ENCODE measurements at places on chromosomes 13 and 19.

DNA sequence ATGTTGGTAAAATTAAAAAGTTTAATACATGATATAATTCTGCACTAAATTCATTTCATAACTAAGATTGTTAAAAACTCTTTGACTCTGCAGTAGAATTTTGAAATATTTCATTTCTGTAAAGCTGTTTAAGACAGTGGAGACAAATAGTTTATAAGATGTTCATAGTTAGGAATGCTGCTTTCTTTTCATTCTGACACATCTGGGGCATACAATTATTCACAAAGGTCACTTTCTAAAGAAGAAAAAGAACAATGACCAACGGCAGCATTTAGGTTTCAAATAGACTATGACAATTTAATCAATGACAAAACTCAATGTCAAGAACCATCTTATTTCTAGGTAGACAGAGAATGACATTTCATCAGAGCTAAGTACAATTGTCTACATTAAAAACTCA is 1422.1 kb downstream of the PCDH9 start:
- DNase-seq = peak; percentile 13

GRCh38 chr19:16435238-16435917 is 36.4 kb downstream of the EPS15L1 start:
- DNase-seq = peak; percentile 89

DNA sequence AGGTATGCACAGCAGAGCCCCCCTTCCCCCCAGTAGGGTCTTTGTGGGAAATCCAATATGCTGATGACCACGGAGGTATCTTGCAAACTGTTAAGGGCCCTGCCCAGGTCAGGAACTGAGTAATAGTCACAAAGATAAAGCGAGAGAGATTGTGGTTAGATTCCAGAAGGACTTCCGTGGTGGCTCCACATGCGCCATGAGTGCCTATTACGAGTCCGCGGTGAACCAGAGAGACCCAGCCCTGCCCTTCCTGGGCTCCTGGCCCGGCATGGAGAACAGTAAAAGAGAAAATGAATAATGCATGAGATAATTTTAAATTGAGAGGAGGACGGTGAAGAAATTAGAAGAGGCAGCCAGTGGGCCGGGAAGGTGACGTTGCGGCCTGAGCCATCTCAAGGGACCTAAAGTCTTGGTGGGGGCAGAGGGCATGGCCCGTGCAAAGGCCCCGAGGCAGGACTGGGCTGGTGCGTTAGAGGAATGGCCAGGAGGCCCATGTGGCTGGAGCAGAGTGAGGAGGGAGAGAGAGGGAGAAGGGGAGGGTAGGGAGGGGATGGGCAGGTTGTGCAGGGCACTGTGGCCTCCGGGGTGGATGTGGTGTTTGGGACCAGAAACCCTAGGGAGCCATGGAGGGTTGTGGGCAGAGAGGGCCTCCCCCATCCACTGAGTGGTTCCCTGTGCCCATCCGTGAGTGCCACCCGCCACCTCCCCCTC is 46.6 kb upstream of the NFIC start:
- DNase-seq = no peak

DNA sequence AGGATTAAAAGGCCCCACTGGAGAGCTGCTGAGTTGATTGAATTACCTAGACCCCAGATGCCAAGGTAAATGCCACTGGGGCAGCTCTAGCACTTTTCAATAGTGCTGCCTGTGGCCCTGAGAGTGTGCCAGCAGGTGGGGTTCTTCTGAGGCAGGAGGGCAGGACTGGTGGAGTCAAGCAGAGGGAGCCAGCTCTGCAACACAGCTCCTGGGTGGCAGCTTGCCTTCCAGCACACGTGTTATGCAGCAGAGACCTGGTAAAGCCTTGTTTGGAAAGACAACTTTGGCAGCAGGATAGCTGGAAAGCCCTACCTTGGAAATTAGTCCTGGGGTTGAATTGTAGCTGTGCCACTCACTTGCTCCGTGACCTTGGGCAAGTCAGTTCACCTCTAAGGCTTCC is 306.6 kb downstream of the ATP8A2 start:
- DNase-seq = no peak

DNA sequence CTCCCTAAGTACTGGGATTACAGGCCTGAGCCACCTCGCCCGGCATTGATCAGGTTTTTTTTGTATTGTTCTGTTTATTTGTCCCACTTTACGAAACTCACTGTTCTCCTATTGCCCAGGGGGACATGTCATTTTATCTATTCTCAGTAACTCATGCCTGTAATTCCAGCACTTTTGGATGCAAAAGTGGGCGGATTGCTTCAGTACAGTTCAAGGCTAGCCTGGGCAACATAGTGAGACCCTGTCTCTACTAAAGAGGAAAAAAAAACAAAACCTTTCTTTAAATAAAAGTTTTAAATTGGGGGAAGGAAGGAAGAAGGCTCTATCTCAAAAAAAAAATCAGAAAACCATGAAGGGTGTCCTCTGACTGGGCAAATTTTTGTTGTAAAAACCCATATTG is 2.7 kb upstream of the MPV17L2 start:
- DNase-seq = no peak

- no peak for DNase-seq
These were observed 25.3 kb upstream of the RNASEH2B start for GRCh38 chr13:50884265-50884664.

- no peak for DNase-seq
These were observed 6.9 kb downstream of the COMP start for GRCh38 chr19:18783958-18784785.

DNA sequence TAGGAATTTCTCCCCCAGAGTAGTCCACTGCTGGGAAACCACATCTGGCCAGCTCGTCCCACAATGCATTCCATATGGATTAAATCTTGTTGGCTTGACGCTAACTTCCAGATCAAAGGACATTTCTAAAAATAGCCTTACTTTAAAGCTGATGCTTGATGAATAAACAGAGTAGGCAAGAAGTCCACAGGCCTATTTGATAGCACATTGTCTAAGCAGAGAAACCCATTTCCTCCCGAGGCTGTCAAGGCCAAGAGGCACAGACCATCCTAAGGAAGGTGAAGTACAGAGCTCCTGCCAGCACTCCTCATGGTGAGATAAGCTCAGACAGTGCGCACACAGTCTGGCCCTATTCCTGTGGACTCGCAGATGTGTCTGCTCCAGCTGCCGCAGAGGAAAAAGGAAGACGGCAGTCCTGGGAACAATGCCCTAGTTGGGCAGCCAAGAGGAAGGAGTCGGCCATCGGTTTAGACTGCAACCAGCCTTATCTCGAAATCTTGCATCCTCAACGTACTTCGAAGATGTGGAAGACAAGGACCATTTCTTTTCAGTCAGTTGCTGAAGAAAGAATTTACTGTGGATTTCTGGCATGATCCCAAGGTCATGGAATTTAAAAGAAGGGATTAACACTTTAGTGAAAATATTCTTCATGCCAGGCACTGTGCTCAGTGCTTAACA is 156.8 kb downstream of the RGCC start:
- DNase-seq = peak; percentile 90

DNA sequence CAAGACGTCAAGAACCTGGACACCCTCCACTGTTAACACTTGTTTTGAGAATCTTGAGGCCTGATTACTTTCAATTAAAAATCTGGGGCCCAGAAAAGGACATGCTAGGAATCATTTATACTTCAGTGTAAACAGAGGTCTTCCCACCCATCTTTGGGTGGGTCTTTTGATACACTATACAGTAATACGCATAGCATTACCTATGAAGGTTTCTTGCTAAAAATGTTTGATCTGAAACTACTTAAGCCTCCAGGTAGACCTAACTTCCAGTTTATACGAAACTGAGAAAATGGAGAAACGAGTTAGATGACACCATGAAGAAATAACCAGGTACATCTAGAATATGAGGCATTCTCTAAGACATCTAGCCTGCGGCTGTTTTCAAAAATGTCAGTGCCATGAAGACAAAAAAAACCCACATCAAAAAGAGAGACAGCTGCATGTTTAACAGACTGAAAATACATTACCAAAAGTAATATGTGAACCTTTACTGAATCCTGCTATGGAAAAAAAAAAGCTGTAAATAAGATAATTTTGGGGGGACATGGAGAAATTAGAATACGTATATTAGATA is 36.6 kb downstream of the TGDS start:
- no peak for DNase-seq

GRCh38 chr19:14097532-14098151 is 7.1 kb upstream of the SAMD1 start:
- no peak for DNase-seq

GRCh38 chr19:50794074-50794875 is 4.1 kb downstream of the ACP4 start:
- DNase-seq = no peak

- no peak for DNase-seq
These were observed 142.8 kb upstream of the PCDH9 start for GRCh38 chr13:67372868-67373464.

DNA sequence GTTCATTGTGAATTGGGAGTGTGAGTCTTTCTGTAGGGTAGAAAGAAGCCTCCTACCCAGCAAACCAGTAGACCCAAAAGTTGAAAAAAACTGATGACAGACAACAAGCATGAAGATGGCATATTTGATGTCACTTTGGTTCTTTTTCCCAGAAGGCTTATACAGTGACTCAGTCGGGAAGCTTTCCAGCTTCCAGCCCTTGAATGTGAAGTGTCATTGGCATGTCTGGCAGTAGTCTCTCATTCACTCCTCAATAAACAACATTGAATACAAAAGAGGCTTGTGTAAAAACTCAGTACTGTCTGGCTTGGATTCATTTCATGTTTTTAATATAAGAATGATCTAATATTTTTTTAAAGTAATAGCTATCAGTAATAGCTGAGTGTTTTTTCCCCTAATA is 68.7 kb downstream of the IPO5 start:
- DNase-seq = peak; percentile 51

- no peak for DNase-seq
These were observed 227.4 kb downstream of the ABCC4 start for GRCh38 chr13:95073747-95074311.

DNA sequence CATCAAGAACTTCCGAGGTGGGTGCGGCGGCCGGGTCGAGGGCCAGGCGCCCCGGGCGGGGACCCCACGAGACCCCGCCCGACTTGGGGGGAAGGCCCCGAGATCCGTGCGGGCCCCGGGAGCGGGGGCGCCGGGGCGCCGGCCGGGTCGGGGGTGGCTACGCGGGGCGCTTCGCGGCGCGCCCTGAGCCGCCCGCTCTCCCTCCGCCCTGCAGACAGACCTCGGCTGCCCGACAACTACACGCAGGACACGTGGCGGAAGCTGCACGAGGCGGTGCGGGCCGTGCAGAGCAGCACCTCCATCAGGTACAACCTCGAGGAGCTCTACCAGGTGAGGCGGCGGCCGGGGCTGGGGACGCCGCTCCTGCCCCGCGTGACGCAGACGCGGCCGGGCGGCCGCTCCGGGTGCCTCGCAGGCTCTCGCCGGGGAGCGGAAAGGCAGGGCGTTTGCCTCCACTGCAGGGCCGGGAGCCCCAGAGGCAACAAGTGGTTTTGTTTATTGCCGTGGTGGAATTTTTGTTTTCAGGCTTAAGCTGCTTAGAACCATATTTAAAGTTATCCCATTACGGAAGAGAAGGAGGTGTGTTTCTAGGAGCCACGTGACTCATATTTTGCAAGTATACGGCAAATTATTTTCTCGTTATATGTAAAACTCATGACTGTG is 477 bp downstream of the CUL4A start:
- DNase-seq = no peak

DNA sequence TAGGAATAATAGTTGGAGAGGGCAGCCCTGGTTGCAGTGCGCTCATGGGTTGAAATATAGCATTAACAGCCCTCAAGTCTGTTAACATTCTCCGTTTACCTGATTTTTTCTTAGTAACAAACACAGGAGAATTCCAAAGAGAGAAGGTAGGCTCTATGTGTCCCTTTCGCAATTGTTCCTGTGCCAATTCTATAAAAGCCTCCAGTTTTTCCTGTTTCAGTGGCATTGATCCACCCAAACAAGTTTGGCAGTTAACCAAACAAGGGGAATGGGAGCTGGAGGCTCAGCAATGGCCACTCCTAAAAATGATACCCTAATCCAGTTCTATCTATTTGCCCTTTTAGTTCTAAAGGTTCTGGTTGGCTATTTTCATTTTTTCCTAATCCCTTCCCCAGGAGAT is 151.6 kb downstream of the ZNF486 start:
- DNase-seq = no peak

DNA sequence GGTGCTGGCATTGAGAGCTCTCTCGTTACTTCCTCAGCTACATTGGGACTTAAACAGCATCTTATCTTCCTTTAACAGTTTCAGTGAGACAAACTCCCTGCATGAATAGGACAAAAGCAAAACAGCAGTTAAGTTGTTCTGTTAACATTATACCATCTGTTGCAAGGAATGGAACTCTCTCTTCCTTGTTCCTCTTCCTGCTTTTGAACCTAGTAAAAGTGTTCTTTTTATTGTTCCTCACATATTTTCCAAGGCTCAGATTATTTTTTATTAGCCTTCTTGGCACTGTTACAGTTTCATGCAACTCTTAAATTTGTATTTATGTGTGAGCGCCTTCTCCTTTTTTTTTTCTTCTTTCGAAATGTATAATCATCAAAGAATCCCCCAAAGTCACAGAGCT is 202.6 kb upstream of the UFM1 start:
- DNase-seq = no peak

DNA sequence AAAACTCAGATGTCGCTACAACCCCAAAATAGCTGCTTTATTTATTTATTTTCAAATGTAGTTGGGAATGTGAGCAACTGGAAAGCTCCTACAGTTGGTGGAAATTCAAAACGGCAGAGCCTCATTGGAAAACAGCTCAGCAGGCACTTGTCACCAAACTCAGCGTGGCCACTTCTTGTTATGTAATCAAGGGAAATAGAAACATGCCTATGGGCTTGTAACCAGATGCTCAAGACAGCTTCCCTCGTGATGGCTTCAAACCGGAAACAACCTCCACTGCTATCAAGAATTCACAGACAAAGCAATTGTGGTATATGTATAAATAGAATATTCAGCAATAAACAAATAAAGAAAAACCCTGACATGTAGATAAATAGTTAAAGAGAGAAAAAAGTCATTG is 627.8 kb upstream of the SLC10A2 start:
- no peak for DNase-seq

DNA sequence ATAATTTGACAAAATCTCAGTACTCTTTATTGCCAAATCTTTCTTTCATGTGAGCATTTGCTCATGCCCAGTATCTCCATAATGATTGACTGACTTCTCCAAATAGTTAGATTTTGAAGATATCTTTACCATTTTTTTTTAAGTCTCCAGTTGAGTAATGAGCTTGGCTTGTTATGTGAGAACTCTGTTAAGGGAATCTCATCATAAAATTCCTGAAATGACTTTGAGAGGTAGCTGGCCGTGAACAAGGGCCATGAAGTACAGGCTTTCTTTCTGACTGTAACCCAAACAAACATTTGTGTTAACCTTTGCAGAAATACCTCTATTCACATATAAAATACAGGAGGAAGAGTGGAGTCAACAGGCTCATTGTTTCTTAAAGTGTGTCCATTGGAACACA is 449.7 kb downstream of the IRS2 start:
- peak; percentile 55 for DNase-seq

- no peak for DNase-seq
These were observed 102.1 kb downstream of the ATP8A2 start for GRCh38 chr13:25473864-25474263.

GRCh38 chr13:24636776-24637175 is 43.4 kb upstream of the ATP12A start:
- no peak for DNase-seq
